ENCODE measurements at places on chromosomes 3 and 15. TPM values are rescaled to one million over a fixed set of nuclear protein-coding genes. Genes with fewer than 3 reads are reported as not detected.

GASK1A gene
- total RNA-seq: 0.75 TPM

ANKUB1 gene
- not detected for total RNA-seq

GOLGA8M gene
- 3.6 TPM for total RNA-seq

CEMIP gene
- total RNA-seq: 0.70 TPM

DNA sequence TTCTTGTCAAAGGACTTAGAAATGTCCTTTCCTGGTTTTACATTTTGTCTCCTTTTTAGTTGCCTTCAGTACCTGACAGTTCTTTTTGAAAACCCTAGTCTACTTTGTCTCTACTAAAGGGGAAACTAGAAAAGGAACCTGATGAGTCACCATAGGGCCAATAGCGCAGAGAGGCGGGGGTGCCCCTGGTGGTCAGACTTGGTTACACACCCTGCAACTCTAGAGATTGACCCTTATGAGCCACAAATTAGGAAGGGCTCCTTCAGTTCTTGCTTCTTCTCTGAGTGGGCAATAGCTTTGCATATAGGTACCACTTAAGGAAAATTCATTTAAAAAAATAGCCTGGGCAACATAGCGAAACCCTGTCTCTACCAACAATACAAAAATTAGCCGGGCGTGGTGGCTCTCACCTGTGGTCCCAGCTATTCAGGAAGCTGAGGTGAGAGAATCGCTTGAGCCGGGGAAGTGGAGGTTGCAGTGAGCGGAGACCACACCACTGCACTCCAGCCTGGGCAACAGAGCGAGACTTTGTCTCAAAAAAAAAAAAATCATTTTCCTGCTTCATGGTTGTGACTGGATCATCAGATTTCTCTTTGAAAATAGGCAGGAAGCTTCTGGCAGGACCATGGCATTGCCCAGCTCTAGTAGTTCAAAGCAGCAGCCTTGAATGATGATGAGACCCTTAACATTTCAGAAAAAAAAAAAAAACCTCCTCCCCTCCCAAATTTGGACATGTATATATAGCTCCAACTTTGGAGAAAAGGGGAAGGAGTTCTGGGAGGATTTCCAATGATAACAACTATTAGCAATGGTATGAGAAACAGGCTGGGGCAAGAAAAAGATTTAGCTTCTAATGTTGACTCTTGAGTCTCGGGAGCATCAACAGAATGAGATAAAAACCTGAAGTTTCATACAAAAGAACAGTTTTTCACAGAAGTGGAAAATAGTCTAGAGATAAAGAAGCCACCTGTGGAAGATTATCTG, 45.2 kb upstream of the RASA2 start:
- DNase-seq: no peak

- peak; percentile 65 for DNase-seq
Measured at GRCh38 chr3:13623101-13623654, 74.3 kb downstream of the FBLN2 start.
